Fibroblast of villous mesenchyme (primary cell): ENCODE measurements at places on chromosomes 5 and 9. TPM values are rescaled to one million over a fixed set of nuclear protein-coding genes. Genes with fewer than 3 reads are reported as not detected.

The INSL6 gene
- total RNA-seq: 0.43 and 0.64 TPM in 2 replicates

The STPG3 gene
- total RNA-seq: not detected in 2 replicates

The TAS2R1 gene
- 0.32 and 0.43 TPM in 2 replicates for total RNA-seq

The PRELID2 gene
- total RNA-seq: 23.2 and 35.0 TPM in 2 replicates

The SOHLH1 gene
- not detected in 2 replicates for total RNA-seq

The KIAA0825 gene
- total RNA-seq: 4.8 and 9.5 TPM in 2 replicates

The CCL28 gene
- 1.3 TPM in 2 replicates for total RNA-seq

The PAEP gene
- total RNA-seq: not detected in 2 replicates

The IL3 gene
- total RNA-seq: not detected in 2 replicates
